ENCODE measurements at places on chromosomes 11 and 22.

DNA sequence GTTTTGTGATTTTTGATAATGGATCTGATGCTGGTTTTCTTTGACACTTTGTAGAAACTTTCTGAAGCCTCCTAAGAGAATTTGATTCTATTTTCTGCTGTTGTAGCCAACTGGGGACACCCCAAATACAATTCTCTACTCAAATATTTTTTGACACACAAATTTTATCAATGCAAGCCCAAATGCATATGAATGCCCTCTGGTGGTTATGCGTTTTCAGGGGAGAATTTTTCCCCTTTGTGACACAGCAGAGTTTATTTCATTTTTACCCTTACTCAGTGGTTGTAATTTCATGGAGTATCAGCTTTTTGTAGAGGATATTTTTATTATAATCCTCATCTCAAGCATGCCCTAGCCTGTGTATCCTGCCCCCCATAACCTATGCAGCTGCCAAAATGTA lies 44.7 kb upstream of the MTMR2 start:
- DNase-seq, result no peak

GRCh38 chr11:36622431-36623136 lies 24.5 kb upstream of the RAG2 start:
- no peak for DNase-seq

DNA sequence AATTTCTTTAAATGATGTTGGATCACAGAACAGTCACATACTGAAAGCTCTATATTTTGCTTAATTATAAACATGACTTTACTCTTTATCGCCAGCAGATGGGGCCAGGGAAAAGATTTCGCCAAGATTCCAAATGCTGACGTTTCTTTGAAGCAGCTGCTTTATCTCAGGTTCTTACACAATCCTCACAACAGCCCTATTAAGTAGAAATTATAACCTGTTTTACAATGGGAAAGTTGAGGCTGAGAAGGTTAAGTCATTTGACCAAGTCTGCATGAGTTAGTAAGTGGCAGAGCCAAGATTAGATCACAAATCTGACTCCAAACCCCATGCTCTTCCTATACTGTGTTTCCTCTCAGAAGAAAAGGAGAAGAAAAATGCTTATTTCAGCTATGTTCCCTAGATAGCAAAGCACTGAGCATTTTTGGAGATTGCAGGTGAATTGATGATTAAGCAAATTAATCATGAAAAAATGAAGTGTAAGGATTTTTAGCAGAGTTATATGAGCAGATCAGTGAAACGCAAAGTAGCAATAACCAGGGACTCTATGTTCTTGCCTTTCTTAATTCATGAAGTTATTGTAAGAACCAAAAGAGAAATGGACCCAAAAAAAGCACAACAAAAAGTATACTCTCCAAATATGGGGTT lies 79.0 kb downstream of the AASDHPPT start:
- DNase-seq, result no peak

GRCh38 chr11:107719557-107720302 lies 7.9 kb upstream of the SLN start:
- no peak for DNase-seq

GRCh38 chr11:108880510-108880909 lies 215.6 kb downstream of the DDX10 start:
- no peak for DNase-seq

GRCh38 chr22:43885319-43885671 lies 6.5 kb downstream of the PNPLA5 start:
- DNase-seq, result no peak

GRCh38 chr11:124717786-124718651 lies 21.7 kb upstream of the NRGN start:
- DNase-seq, result peak; percentile 37

DNA sequence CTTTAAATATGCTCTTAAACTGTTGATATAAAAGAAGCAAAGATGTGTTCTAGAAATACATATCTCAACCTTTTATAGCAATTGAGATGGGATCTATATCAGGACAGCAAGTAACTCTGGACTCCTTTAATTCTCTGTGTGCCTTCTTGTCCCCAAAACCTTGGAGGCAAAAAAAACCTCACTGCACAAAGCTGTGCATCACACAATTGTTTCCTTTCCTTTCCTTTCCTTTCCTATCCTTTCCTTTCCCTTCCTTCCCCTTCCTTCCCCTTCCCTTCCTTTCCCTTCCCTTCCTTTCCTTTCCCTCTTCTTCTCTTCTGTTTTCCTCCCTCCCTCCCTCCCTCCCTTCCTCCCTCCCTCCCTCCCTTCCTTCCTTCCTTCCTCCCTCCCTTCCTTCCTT lies 9.5 kb upstream of the TTC12 start:
- no peak for DNase-seq

DNA sequence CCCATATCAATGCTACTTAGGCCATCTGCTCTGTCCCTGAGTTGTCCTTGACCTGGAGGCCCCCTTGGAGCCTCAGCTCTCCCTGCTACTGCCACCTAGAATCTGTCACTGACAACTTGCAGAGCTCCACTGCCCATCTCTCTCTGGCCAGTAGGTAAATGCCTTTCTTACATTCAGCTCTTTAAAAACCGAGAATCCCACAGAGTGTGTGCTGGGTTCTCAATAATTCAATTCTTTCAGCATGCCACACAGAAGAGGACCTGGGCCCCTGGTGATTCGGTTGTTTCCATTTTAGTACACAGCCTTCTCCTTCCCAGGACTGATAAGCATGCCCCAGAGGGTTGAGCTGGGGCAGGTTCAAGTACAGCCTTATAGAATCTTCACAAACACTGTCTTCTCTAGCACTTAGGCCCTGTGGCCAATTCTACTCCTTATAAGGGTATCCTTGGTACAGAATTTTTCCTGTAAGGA lies 22.0 kb upstream of the IPO7 start:
- DNase-seq, result no peak

DNA sequence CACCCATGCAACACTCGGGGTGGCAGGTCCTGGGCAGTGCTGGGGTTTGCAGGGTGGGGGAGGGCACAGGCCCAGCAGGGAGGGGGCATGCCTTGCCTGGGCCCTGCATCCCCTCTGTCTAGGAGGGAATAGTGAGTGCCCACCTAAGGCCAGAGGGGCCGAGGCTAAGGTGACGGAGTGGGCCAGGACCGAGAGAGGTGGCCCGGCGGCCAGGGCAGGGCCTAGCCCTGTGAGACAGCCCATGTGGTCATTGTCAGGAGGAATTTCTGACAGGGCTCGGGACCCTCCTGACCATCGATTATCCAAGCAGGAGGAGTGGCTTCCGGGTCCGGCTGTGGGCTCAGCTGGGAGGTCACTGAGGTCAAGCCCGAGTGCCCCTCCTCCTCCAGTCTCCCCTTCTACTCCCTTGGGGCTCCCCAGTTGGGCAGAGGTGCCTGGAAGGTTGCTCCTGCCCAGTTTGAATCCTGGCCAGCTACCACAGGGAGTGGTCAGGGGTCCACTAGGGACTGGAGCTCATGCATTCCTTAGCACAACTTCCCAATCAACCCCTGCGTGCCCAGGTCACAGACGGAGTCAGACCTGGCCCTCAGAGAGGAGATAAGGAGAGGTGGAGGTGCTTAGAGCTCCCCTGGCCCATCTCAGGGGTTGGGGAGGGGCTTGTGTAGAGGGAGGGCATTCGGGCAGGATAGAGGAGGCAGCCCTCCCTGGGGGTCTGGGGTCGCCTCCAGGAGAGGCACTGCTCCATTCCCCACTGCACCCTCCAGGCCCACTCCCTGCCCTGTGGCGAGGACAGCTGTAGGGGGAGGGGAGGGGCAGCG lies 14.7 kb downstream of the GP1BB start:
- no peak for DNase-seq
